Natural killer cell (primary cell): ENCODE measurements at places on chromosomes 4 and X. TPM values are rescaled to one million over a fixed set of nuclear protein-coding genes. Genes with fewer than 3 reads are reported as not detected.

CENPVL1 gene
- total RNA-seq = not detected

RAPGEF2 gene
- 27.6 TPM for total RNA-seq

SPARCL1 gene
- total RNA-seq = not detected

PAGE5 gene
- not detected for total RNA-seq

CXorf49 gene
- not detected for total RNA-seq

ATP1B4 gene
- total RNA-seq = not detected

ITGB1BP2 gene
- 2.2 TPM for total RNA-seq

UGT2B15 gene
- not detected for total RNA-seq

PDE5A gene
- 4.0 TPM for total RNA-seq

DCAF4L1 gene
- 0.48 TPM for total RNA-seq

- DNase-seq = no peak
Observed at GRCh38 chr4:47662975-47663374, 174.9 kb downstream of the CORIN start.

- DNase-seq = no peak
Observed at GRCh38 chr4:60195256-60195655, 1004.9 kb upstream of the ADGRL3 start.

DNA sequence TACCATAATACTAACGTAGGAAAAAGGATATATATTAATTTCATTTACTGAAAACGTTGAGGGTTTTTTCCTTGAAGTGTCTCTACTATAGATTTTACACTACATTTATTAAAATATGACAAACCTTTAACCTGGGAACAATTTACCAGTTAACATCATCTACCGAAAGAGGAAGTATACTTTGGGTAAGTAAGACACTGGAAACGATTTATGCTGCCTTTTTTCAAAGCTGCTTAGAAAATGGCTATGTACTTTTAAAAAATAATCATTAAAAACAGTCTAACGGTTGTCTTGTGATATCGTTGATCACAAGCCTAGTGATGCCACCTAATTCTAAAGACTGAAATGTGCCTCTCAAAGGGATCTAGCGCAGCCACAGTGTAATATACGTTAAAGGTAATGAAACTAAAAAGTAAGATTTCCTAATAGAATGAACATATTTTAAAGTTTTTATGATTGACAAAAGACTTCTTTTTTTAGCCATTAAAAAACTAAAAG lies 50.4 kb downstream of the STX18 start:
- DNase-seq = no peak

GRCh38 chr4:147136310-147136709 lies 190.6 kb upstream of the TTC29 start:
- no peak for DNase-seq

- DNase-seq = no peak
Observed at GRCh38 chr4:17283832-17284231, 228.1 kb downstream of the QDPR start.

- DNase-seq = no peak
Observed at GRCh38 chr4:155629956-155630355, 36.7 kb upstream of the GUCY1A1 start.

DNA sequence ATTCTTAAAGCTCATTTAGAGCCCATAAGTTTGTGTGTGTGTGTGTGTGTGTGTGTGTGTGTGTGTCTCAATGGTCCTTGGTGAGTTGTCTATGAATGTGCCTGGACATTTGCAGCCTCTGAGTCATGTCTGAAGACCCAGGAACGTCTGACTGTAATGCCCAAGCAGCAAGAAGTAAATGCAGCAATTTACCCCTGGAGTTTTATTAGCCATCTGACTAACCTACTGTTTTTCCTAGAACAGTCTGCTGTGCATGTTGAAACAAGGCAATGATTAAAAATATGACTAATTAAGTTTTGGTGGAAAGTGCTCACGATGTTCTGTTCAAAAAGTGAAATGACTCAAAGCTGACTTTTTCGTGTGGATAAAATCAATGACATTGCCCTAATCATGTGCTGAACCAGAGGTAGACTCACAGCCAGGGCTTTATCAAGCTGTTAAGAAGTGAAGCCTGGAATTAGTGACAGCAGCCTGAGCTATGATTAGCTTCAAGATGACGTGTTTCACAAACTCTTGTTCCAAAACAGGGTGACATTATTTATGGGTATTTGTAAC lies 201.6 kb downstream of the CPE start:
- no peak for DNase-seq

DNA sequence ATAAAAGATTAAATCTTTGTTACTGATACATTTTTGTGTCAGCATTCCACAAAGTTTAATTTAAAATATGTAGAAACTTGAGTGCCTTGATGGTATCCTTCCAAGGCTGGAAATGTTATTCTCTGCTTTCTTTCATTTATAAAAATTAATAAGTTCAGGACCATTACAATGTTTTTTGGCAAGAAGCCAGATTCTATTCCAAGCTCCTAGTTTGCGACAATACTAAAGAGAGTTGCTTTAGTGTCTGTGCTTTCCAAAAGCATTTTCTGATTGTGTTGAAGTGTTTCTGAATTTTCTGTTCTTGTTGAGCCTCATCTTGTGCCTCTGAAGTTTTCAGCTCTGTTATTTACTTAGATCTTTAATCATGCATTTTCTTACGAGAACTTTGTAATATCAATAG lies 516.2 kb downstream of the KCTD8 start:
- no peak for DNase-seq

DNA sequence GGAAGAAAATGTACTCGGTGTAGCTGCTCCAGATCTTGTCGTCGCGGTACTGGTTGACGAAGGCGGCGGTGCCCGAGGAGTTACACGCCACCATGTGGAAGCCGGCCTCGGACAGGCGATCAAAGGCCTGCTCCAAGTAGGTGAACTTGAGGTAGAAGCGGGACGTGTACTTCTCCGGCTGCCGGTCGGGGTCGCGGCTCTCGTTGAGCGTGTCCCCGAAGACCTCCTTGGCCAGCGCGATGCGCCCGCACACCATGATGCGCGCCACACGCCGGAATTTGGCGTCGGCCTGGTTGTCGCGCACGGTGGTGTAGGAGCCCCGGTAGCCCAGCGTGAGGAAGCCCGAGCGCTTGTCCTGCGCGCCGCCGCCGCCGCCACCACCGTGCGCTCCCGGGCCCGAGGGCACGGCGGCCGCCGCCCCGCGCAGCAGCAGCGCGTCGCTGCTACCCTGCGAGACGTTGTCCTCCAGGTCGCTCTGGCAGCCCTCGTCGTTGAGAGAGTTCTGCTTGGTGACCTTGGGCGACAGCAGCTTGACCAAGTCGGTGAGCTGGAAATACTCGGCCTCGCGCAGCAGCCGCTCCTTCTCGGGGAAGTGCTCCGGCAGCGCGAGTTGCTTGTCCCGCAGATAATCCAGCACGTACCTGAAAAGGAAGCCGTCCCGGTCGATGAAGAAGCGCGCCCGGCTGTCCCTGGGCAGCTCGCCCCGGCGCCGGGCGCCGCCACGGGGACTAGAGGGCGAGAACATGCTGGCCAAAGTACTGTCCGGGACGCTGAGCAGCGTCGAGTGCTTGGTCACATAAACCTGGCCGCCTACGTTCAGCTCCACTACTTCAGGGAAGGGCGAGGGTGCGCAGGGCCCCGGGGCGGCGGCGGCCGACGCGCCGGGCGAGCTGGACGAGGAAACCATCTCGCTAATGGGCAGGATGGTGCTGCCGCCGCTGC lies 775 bp downstream of the KCTD8 start:
- DNase-seq = no peak

DNA sequence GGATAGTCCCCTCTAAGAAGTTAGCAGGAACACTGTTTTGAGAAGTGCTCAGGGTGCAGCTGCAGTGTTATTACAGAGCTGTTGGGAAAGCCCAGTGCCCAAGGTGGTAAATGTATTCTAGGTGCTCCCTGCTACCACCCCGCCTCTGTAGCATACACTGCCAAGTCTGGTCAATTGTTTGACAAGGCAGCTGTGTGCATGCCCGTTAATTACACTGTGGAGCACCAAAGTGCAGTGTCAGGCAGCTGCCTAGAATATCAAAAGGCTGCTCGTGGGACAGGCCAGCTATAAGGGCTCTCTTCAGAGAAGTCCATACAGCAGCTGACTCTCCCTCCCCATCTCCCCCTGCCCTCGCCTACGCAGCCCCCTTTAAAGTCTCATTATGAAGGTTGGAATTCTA lies 99.9 kb upstream of the KLHL13 start:
- no peak for DNase-seq

DNA sequence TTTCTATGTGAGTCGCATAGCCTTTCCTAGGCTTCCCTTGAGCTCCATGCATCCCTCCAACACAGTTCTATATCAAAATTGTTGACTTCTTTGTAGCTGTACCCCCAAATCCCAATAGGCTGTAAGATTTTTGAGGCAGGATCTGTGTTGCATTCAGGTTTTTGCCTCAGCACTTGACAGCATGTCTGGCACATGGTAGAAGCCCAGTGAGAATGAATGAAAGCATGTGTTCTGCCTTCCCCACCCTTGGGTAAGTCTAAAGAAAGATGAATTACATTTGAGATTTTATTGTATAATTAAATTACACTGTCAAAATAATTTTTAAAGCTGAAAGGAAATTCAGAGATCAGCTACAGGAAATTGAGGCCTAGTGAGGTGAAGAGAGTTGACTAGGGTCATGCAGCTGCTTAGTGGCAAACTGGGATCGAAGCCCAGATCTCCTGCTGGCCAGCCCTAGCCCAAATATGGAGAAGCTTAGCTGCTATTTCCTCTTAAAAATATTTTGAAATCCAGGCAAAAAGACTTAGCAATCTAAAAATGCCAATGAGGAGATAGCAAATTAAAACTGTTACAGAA lies 122.5 kb downstream of the SPATA18 start:
- DNase-seq = no peak

DNA sequence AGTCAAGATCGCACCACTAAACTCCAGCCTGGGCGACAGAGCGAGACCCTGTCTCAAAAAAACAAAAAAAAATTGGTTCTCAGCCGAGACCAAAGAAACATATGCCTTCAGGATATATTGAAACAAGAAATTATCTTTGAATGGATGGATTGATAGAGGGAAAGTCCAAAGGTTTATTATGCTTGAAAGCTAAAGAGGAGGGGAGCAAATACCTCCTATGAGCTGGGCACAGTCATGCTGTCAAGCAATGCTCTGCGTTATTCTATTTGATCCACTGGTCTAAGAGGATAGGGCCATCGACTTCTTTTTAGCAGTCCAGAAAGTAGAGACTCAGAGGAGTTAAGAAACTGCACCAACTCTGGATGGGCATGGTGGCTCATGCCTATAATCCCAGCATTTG lies 85.9 kb upstream of the SLC34A2 start:
- DNase-seq = no peak

- no peak for DNase-seq
Observed at GRCh38 chr4:41880840-41881831, 54.1 kb upstream of the TMEM33 start.

- DNase-seq = no peak
Observed at GRCh38 chr4:112421911-112422310, 94.1 kb downstream of the NEUROG2 start.

DNA sequence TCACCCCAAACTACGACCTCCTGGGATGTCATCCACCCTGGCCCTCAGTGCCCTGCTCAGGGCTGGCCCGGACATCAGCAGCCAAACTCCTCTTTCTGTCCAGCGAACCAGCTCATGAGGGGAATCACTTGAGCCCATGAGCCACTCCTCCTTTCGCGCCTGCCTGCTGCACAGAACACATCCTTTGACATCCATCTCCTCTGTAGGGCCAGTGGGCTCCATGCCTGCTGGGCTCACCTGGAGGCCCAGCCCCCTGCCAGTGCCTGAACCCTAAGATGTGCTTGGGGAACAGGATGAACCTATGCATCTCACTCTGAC lies 43.5 kb downstream of the ABLIM2 start:
- no peak for DNase-seq

GRCh38 chrX:19629541-19629940 lies 114.2 kb upstream of the MAP3K15 start:
- no peak for DNase-seq

DNA sequence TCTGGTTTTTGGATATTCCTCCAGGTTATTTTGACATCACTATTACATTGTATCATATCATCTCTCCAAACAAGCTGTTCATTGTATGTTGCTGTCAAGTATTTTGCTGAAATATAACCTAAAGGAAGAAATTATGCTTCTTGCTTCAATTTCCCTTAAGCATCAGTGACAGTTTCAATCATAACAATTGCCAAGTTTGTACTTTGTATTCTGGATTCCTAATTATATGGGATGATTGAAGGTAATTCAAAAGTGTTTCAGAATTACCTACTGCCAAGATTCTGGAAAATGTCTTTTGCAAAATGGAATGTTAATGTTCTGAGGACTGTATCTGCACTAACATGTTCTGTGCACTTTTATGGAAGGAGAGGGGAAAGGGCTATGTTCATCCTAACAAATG lies 228.7 kb downstream of the PRDM5 start:
- no peak for DNase-seq

GRCh38 chrX:57587607-57588006 lies 4.2 kb upstream of the ZXDB start:
- no peak for DNase-seq

- no peak for DNase-seq
Observed at GRCh38 chr4:48153791-48154550, 19.9 kb upstream of the TXK start.

DNA sequence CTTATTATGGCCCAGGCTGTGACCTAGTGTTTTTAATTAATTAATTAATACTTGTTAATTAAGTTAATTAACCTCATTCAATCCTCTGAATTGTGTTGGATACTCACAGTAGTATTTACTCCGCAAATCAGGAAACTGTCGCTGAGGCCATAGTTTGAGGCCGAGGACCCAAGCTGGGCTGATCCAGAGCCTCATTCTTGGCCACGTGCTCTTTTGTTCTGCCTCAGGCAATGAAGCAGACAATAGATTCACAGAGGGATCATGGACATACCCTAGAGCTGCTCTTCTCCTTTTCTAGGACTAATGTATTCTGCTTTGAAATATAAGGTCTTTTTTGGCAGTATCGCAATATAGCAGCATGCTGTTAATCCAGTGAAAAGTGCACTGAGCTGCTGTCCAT lies 24.0 kb upstream of the SNCA start:
- DNase-seq = no peak

GRCh38 chr4:1624519-1624910 lies 59.6 kb downstream of the FAM53A start:
- no peak for DNase-seq
